Peyer's patch (tissue), 4 donors: ENCODE measurements at places on chromosomes 3 and 15.
A peak's percentile ranks its signal among the peaks of the same experiment; 100 is the strongest.

- DNase-seq = no peak
- no peaks in the 10 kb centered on the region for H3K4me1 ChIP-seq
- no peaks in the 10 kb centered on the region for H3K36me3 ChIP-seq
- no peak overlapping the region for H3K27ac ChIP-seq
- no peak overlapping the region for H3K4me3 ChIP-seq
- H3K27me3 ChIP-seq = no peaks in the 10 kb centered on the region
Measured at GRCh38 chr15:90141646-90142045, 39.4 kb upstream of the IDH2 start.

DNA sequence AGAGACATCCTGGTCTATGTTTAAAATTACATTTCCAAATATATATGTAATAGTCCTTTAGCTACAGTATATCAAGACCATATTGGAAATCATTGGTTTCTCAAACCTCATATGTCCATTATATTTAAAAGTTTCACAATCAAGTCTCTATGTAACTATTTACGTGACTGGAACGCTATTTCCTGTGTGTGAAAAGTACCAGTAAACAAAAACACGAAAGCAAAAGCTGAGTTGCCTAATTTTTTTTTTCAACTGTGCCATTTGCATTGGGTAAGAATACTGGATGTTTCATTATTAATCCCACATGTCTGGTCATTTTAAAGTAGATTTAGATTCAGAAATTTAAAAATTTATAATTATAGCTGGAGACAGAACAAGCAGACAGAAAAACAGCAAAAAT is 381.4 kb downstream of the TBC1D5 start:
- no peaks in the 10 kb centered on the region for H3K36me3 ChIP-seq
- no peak overlapping the region for H3K27ac ChIP-seq
- DNase-seq = no peak
- no peaks in the 10 kb centered on the region for H3K4me1 ChIP-seq
- H3K4me3 ChIP-seq = no peak overlapping the region
- H3K27me3 ChIP-seq = no peaks in the 10 kb centered on the region

DNA sequence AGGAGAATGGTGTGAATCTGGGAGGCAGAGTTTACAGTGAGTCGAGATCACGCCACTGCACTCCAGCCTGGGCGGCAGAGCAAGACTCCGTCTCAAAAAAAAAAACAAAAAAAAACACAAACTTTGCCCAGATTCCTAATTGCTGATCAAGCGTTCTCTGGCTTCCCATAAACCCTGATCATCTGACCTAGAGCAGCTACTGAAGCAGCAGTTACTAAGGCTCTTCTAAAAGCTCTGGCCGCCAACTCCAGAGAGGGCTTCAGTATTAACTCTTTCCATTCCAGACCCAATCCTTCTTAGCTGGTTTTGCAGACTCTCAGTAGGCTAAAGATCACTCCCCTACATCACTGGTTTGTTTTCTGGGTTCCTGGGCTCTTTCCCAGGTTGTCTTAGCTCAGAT is 201.6 kb downstream of the IGSF11 start:
- no peak overlapping the region for H3K27ac ChIP-seq
- H3K4me1 ChIP-seq = no peaks in the 10 kb centered on the region
- DNase-seq = no peak
- no peaks in the 10 kb centered on the region for H3K27me3 ChIP-seq

- no peak overlapping the region for H3K4me3 ChIP-seq
- H3K27me3 ChIP-seq = no peaks in the 10 kb centered on the region
- DNase-seq = no peak
- H3K4me1 ChIP-seq = no peaks in the 10 kb centered on the region
- H3K36me3 ChIP-seq = no peaks in the 10 kb centered on the region
- no peak overlapping the region for H3K27ac ChIP-seq
Measured at GRCh38 chr3:58287354-58287753, 18.7 kb upstream of the RPP14 start.

- H3K4me1 ChIP-seq = peaks cover 24% of the 10 kb centered on the region
- no peak overlapping the region for H3K4me3 ChIP-seq
- H3K27me3 ChIP-seq = no peaks in the 10 kb centered on the region
Measured at GRCh38 chr3:49788056-49788455, 1.7 kb upstream of the IP6K1 start.

- no peaks in the 10 kb centered on the region for H3K36me3 ChIP-seq
- H3K27me3 ChIP-seq = no peaks in the 10 kb centered on the region
- H3K27ac ChIP-seq = no peak overlapping the region
- H3K4me1 ChIP-seq = no peaks in the 10 kb centered on the region
- no peak for DNase-seq
- peak overlapping the region; percentile 28 for H3K4me3 ChIP-seq
Measured at GRCh38 chr15:66654739-66655375, 47.2 kb upstream of the SMAD6 start.

GRCh38 chr3:165837058-165837525 is at the start of gene BCHE:
BCHE (minus strand) TSS chr3:165837423; CDS start chr3:165831033, 6,390 bp downstream.
- H3K27me3 ChIP-seq = no peaks in the 10 kb centered on the region
- H3K4me3 ChIP-seq = no peak within 1 kb of the TSS

DNA sequence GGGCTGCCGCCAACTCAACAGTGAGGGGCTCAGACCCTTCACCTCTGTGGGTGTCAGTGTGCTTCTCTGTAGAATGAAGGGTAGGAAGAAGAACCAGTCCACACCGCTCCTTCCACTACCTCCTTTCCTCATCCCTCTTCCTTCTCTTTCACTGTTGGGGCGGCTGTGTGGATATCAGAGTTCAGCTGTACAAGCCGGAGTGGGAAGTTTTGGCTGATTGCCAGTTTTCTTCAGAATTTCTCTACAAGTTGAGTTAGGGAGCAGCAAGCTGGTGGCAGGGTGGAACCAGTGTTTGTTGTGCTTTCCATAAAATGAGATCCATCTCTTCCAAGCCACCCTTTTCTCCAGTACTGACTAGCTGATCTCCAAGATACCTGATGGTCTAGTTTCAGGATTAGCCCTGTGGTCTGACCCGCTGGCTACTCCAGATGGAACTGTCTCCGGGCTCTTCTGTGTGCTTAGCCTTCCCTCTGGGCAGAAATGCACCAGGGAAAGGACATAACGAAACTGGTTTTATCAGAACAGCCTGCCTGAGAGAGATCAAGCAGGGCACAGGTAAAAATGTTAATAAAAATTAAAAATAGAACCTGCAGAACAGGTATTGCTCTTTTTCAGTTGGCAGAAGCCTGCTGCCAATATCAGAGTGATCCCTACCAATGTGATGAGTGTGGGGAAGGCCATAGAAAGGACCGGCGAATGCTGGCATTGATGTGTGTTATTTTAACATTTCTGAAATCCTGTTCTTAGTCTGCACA is 169.9 kb upstream of the TSC22D2 start:
- no peaks in the 10 kb centered on the region for H3K27me3 ChIP-seq
- peak overlapping the region; percentile 69 for H3K27ac ChIP-seq
- H3K4me1 ChIP-seq = no peaks in the 10 kb centered on the region
- DNase-seq = no peak

GRCh38 chr15:31974855-31975829 is 55.2 kb upstream of the CHRNA7 start:
- H3K27ac ChIP-seq = no peak overlapping the region
- no peaks in the 10 kb centered on the region for H3K36me3 ChIP-seq

- H3K4me1 ChIP-seq = peaks cover 3% of the 10 kb centered on the region
- peaks cover 28% of the 10 kb centered on the region for H3K36me3 ChIP-seq
- no peak overlapping the region for H3K4me3 ChIP-seq
- H3K27me3 ChIP-seq = no peaks in the 10 kb centered on the region
- no peak overlapping the region for H3K27ac ChIP-seq
Measured at GRCh38 chr15:41484937-41485625, 8.6 kb upstream of the ITPKA start.

DNA sequence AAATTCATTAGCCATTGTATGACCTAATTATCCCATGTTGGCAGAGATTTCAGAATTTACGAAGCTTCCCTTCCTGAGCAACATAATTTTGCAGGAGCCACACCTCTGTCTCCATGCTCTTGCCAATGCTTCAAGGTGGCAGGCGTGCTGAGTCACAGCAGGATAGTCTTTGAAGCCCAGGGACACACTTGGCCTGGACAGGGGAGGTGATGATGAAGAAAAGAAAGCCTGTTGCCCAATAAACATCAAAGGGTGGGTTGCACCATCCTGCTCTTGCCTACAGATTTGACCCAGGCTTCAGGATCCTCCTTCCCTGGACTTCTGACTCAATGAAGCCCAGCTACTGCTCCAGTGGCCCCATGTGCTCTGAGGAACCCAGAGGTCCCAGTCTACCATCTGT is 117.1 kb downstream of the MINAR1 start:
- H3K4me3 ChIP-seq = no peak overlapping the region
- H3K4me1 ChIP-seq = no peaks in the 10 kb centered on the region
- no peaks in the 10 kb centered on the region for H3K27me3 ChIP-seq
- no peak overlapping the region for H3K27ac ChIP-seq

GRCh38 chr15:90807074-90807785 is 61.2 kb upstream of the FURIN start:
- no peak overlapping the region for H3K27ac ChIP-seq
- H3K4me3 ChIP-seq = no peak overlapping the region
- H3K36me3 ChIP-seq = no peaks in the 10 kb centered on the region
- DNase-seq = no peak
- H3K27me3 ChIP-seq = no peaks in the 10 kb centered on the region

DNA sequence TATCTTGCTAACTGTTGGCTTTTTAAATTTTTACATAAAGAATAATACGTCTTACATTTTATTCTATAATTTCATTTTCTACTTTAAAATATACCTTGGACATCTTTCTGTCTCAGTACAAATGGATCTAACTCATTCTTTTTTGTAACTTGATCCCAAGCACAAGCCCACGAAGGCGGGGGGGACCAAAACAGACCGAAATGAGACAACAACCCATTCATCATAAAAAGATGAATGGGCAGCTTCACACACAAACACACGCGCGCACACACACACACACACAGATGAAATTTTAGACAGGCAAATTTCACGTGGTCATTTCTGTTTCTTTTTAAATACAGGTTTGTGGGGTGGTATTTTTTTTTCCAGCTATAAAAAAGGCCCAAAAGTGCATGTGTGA is 271.3 kb upstream of the TOPAZ1 start:
- H3K36me3 ChIP-seq = no peaks in the 10 kb centered on the region
- H3K4me3 ChIP-seq = no peak overlapping the region

- no peaks in the 10 kb centered on the region for H3K4me1 ChIP-seq
- H3K36me3 ChIP-seq = no peaks in the 10 kb centered on the region
- H3K27me3 ChIP-seq = no peaks in the 10 kb centered on the region
- H3K27ac ChIP-seq = no peak overlapping the region
Measured at GRCh38 chr3:104554425-104554824, 812.3 kb upstream of the ALCAM start.

GRCh38 chr15:91214675-91215590 is 114.9 kb downstream of the SV2B start:
- no peak overlapping the region for H3K27ac ChIP-seq
- H3K36me3 ChIP-seq = no peaks in the 10 kb centered on the region
- H3K4me3 ChIP-seq = no peak overlapping the region
- no peak for DNase-seq

- H3K4me1 ChIP-seq = no peaks in the 10 kb centered on the region
- H3K27me3 ChIP-seq = no peaks in the 10 kb centered on the region
- H3K27ac ChIP-seq = peak overlapping the region; percentile 9
- no peak for DNase-seq
- no peaks in the 10 kb centered on the region for H3K36me3 ChIP-seq
Measured at GRCh38 chr15:72967811-72968530, 84.3 kb upstream of the NEO1 start.

GRCh38 chr3:152383136-152383606 is 114.4 kb downstream of the MBNL1 start:
- DNase-seq = no peak
- H3K27ac ChIP-seq = no peak overlapping the region
- no peak overlapping the region for H3K4me3 ChIP-seq
- H3K27me3 ChIP-seq = no peaks in the 10 kb centered on the region
- H3K4me1 ChIP-seq = no peaks in the 10 kb centered on the region
- no peaks in the 10 kb centered on the region for H3K36me3 ChIP-seq

GRCh38 chr15:73818308-73818985 is 54.9 kb upstream of the TBC1D21 start:
- no peak overlapping the region for H3K4me3 ChIP-seq
- no peak overlapping the region for H3K27ac ChIP-seq
- H3K27me3 ChIP-seq = no peaks in the 10 kb centered on the region

- no peaks in the 10 kb centered on the region for H3K4me1 ChIP-seq
- H3K27ac ChIP-seq = no peak overlapping the region
- no peak overlapping the region for H3K4me3 ChIP-seq
- no peaks in the 10 kb centered on the region for H3K27me3 ChIP-seq
Measured at GRCh38 chr3:193665370-193665989, 72.5 kb downstream of the OPA1 start.

DNA sequence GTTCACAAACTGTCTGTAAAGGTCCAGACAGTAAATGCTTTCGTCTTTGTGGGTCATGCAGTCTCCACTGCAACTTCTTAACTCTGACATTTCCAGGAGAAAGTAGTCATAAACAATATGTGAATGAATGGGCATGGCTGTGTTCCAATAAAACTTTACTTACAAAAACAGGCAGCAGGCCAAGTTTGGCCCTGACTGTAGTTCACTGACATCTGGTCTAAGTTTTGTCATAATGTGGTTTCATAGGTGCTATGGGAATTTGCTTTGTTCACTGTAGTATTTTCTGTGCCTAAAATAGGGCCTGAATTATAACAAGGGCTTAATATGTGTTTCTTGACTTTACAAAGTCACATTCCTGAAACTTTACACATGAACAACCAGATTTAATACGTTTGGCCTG is 186.0 kb upstream of the KBTBD8 start:
- H3K4me3 ChIP-seq = no peak overlapping the region
- H3K27ac ChIP-seq = no peak overlapping the region
- H3K4me1 ChIP-seq = no peaks in the 10 kb centered on the region
- no peaks in the 10 kb centered on the region for H3K27me3 ChIP-seq
- H3K36me3 ChIP-seq = no peaks in the 10 kb centered on the region
- DNase-seq = no peak

GRCh38 chr3:183317271-183317670 is 64.2 kb downstream of the B3GNT5 start:
- no peaks in the 10 kb centered on the region for H3K27me3 ChIP-seq
- no peaks in the 10 kb centered on the region for H3K4me1 ChIP-seq
- no peak for DNase-seq
- H3K36me3 ChIP-seq = no peaks in the 10 kb centered on the region
- H3K4me3 ChIP-seq = no peak overlapping the region
- H3K27ac ChIP-seq = no peak overlapping the region

- DNase-seq = peak; percentile 55
- H3K27ac ChIP-seq = peak overlapping the region; percentile 99
- peaks cover 12% of the 10 kb centered on the region for H3K4me1 ChIP-seq
- H3K27me3 ChIP-seq = no peaks in the 10 kb centered on the region
Measured at GRCh38 chr3:25663347-25663868, 1.3 kb downstream of the TOP2B start.

DNA sequence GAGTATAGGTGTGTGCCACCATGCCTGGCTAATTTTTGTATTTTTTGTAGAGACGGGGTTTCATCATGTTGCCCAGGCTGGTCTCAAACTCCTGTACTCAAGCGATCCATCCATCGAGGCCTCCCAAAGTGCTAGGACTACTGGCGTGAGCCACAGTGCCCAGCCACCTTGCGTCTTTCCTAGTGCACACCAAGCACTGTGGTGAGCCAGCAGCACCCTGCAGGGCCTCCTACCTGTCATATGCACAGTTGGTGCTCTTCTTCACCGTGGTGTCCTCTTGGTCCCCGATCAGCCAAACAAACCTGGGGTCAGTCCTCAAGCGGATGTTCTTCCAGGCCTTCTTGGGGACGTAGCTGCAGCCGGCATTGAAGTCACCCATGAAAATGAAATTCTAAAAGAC is 13.2 kb downstream of the DNASE1L3 start:
- H3K27me3 ChIP-seq = no peaks in the 10 kb centered on the region
- DNase-seq = no peak
- no peaks in the 10 kb centered on the region for H3K4me1 ChIP-seq

- no peak overlapping the region for H3K4me3 ChIP-seq
- no peaks in the 10 kb centered on the region for H3K36me3 ChIP-seq
- H3K27ac ChIP-seq = no peak overlapping the region
- H3K4me1 ChIP-seq = no peaks in the 10 kb centered on the region
- no peak for DNase-seq
Measured at GRCh38 chr15:36432161-36432560, 147.3 kb upstream of the CDIN1 start.

GRCh38 chr3:131795390-131796090 is 239.3 kb downstream of the CPNE4 start:
- H3K27me3 ChIP-seq = no peaks in the 10 kb centered on the region
- no peaks in the 10 kb centered on the region for H3K36me3 ChIP-seq
- H3K27ac ChIP-seq = no peak overlapping the region
